ENCODE measurements at places on chromosomes 3 and 15. TPM values are rescaled to one million over a fixed set of nuclear protein-coding genes. Genes with fewer than 3 reads are reported as not detected.

C3orf49 gene
- not detected for total RNA-seq

C3orf22 gene
- total RNA-seq: not detected

GPR171 gene
- not detected for total RNA-seq

CAPN3 gene
- 0.80 TPM for total RNA-seq

LRRN1 gene
- not detected for total RNA-seq

ATP2B2 gene
- total RNA-seq: 0.08 TPM

PLA1A gene
- total RNA-seq: 0.25 TPM
